ENCODE measurements at places on chromosomes 2 and 18. TPM values are rescaled to one million over a fixed set of nuclear protein-coding genes. Genes with fewer than 3 reads are reported as not detected.
A peak's percentile ranks its signal among the peaks of the same experiment; 100 is the strongest.

HOXD1 gene
- 11.1 TPM for total RNA-seq

WDR7 gene
- 49.2 TPM for total RNA-seq

PRR30 gene
- total RNA-seq: not detected

EIF2AK3 gene
- 30.2 TPM for total RNA-seq

SERTAD2 gene
- total RNA-seq: 23.1 TPM

DNA sequence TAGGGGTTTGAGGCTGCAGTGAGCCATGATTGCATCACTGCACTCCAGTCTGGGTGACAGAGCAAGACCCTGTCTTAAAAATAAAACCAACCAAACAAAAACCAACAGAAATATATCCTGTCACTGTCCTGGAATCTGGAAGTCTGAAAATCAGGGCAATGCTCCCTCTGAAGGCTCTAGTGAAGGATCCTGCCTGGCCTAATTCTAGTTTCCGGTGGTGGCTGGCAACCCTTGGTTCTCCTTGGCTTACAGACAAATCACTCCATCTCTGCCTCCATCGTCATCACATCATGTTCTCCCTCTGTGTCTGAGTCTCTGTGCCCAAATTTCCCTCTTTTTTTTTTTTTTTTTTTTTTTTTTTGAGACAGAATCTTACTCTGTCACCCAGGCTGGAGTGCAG is 15.9 kb upstream of the VPS4B start:
- no peak for DNase-seq

DNA sequence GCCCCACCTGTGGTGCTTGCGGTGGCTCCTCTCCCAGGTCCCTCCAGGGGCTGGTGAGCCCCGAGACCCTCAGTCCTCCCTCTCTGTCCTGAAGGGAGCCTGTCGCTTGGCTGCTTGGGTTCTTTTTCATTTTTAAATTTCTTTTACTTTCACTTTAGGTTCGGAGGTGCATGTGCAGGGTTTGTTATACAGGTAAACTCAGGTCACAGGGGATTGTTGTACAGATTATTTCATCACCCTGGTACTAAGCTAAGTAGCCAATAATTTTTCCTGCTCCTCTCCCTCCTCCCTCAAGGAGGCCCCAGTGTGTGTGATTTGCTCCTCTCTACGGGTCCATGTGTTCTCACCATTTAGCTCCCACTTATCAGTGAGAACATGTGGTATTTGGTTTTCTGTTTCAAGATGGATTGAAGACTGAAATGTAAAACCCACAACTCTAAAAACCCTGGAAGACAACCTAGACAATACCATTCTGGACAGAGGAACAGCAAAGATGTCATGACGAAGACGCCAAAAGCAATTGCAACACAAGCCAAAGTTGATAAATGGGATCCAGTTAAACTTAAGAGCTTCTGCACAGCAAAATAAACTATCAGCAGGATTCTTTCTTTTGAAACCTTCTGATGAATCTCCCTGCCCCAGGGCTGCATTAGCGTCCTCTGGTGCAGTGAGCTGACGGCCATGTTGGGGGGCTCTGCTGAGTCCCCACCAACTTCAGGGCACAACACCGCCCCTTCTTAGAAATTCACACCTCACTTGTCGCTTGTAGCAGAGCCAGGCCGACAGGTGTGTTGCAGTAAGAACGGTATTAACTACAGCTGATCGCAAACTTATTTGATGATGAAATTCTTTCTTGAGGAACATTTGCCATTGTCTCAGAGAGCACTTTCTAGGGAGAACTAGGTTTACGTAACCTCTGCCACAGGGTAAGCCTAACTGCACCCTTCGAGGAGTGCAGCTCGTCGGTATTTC is 135.3 kb downstream of the ZNF236 start:
- no peak for DNase-seq

DNA sequence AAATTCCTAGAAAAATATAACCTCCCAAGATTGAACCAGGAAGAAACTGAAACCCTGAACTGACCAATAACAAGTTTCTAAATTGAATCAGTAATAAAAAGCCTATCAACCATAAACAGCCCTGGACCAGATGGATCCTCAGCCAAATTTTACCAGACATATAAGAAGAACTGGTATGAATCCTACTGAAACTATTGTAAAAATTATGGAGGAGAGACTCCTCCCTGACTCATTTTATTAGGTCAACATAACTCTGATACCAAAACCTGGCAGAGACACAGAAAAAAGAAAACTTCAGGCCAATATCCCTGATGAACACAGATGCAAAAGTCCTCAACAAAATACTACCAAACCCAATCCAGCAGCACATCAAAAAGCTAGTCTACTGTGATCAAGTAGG is 11.3 kb downstream of the NT5C1B start:
- no peak for DNase-seq

GRCh38 chr2:104897515-104898184 is 43.7 kb downstream of the POU3F3 start:
- no peak for DNase-seq

DNA sequence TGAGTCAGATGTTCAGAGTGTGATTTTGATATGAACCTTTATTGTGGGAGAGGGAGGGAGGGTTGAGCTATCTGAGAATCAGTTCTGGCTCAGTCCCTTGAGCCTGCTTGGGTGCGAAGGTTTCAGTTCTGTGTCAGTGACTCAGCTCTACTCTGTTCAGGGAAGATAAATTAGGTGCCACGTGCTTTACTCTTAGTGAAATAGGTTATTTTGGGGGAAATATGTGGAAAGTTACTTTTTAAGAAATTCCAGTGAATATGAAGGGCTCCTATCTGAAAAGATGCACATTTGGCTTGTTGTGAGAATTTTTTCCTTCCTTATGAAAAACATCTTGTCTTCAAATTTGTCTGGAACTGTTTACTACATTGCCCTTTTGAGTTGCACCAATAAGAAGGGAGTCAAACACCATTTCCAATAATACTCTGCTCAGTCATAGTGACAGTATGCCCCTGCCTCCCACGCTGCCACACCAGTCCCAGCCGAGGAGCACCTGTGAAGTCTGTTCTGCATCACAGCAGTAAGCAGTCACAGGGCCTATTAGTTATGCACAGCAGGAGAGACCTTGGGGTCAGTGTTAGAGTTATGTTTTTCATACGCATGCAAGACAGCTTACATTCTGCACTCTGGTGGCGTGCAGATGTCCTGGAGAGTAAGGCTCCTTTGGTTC is 32.8 kb upstream of the DNAH7 start:
- no peak for DNase-seq

GRCh38 chr18:48672671-48673340 is 134.0 kb downstream of the CTIF start:
- DNase-seq: no peak

DNA sequence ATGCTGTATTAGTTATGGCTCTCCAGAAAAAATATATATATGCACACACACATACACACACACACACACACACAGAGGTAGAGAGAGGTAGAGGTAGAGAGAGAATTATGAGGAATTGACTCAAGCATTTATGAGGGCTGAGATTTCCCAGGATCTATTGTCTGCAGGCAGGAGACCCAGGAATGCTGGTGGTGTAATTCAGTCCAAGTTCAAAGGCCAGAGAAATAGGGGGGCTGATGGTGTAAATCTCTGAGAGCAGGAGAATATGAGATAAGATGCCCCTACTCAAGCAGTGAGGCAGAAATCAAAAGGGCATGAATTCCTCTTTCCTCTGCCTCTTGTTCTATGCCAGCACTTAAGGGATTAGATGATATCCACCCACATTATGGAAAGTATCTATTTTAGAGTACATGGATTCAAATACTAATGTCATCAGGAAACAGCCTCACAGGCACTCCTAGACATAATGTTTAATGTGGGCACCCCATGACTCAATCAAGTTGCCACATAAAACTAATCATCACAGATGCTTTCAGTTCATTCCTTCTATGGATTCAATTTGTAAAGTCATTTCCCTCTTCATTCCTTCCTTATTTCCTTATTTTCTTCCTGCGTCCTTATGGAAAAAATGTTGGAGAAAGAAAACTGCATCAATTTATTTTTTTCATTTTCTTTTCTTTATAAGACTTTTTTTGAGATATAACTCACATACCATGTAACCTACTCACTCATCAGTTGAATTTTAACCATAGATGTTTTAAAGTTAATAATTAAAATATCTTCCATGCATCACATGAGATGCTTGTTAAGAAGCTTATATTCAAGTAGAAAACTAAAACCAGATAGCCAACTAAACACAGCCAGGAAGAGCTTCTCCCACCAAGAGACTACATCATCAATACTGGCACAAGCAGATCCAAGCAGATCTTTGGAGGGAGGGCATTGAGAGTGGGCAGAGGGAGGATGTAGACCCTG is 406.2 kb downstream of the MBD2 start:
- no peak for DNase-seq

GRCh38 chr2:163471947-163472346 is 263.9 kb downstream of the FIGN start:
- DNase-seq: no peak

DNA sequence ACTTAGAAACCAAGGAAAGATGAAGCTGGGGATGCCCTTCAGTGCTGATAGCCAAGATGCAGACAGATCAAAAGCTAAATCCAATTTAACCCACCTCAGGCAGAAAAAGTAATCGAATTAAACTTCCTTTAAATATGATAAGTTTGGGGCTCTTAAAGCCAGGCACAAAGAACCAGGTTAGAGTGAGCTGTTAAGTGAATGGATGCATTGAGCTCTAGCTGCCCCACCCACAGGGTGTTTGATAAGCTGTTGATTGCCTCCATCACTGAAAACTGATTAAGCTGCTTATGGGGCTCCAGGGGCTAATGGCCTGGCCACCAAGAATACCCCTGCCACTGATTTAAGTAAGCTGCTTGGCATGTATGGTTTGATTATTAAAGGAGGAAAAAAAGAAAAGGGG is 119.8 kb downstream of the PLEKHM3 start:
- DNase-seq: no peak

DNA sequence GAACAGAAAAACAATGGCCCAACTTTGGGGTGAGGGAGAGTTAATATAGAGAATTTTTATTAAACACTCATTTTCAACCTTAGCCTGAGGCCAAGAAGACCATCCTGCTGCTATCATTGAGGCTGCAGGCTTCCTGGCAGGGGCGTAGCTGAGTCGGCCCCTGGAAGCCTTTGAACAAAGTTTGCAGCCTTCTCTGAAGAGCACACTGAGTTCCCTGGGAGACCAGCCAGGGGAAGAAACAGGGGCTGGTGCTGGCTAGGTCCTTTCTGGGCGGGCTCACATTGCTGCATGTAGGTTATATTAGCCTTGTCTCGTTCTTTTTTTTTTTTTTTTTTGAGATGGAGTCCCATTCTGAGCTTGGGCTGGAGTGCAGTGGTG is 126.8 kb upstream of the HS6ST1 start:
- DNase-seq: peak; percentile 43

- DNase-seq: no peak
Observed at GRCh38 chr2:177478029-177478428, 85.5 kb downstream of the AGPS start.

DNA sequence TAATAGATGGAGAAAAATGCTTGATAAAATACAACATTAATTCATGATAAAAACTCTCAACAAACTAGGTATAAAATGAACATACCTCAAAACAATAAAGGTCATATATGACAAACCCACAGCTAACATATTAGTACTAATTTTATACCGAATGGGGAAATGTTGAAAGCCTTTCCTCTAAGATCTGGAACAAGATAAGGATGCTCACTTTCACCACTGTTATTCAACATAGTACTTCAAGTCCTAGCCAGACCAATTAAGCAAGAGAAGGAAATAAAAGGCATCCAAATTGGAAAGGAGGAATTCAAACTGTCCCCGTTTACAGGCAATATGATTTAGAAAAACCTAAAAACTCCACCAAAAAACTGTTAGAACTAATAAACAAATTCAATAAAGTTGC is 61.5 kb upstream of the CTIF start:
- no peak for DNase-seq

DNA sequence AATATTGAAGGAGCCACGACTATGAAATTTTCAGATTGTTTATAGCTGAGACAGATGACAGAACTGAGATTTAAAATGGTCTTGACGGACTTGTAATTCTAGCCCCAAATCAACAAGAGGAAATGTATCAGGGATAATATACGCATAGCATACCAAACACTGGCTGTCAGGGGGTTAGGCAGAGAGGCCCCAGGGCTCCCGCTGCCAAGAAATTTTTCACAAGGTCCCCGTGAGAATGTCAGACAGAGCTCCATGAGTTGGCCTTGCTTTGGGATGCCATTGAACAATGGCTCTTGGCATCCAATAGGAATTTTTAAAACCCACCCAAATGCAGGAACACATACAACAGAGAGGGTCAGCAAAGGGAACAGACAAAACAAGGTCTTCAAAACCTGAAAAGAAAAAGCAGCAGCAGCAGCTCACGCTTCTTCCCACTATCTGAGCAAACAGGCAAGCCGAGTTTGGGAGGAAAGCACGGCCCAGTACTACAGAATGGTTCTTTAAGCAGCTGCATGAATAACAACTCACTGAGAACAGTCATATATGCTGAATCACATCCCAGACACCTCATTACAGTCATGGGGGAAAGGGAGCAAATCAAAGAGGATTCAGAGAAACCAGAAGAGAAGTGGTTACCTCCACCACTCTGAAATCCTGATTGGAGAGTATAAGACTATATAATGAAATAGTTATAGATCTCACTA is 445.6 kb downstream of the RND3 start:
- DNase-seq: no peak

GRCh38 chr18:67305466-67305865 is 211.1 kb downstream of the DSEL start:
- DNase-seq: no peak

- no peak for DNase-seq
Observed at GRCh38 chr2:96185516-96185915, 23.1 kb downstream of the STARD7 start.

DNA sequence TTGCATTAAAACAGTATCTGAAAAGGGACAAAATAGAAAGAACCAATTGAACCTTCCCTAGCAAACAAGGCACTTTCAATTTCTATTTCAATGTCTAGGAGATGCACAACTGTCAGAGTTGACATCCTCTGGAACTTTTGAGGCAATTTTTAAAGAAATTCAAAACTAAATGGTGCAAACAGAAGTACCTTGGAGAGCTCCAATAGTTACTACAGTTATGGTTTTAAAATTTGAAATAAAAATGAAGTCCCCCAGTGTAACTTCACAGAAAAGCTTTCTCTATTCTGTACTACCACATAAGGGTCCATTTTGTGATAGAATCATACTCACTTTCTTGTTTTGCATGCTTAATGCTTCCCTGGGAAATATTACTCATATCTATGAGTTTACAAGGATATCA is 162.1 kb downstream of the KCNH7 start:
- DNase-seq: no peak

- DNase-seq: no peak
Observed at GRCh38 chr18:36905571-36905970, 76.6 kb downstream of the KIAA1328 start.

- DNase-seq: no peak
Observed at GRCh38 chr2:221779614-221780067, 207.5 kb upstream of the EPHA4 start.

GRCh38 chr2:52724585-52724984 is 1043.0 kb upstream of the CHAC2 start:
- DNase-seq: no peak
